ENCODE measurements at places on chromosomes 16 and 17.
A peak's percentile ranks its signal among the peaks of the same experiment; 100 is the strongest.

- no peak for DNase-seq
These were observed 1.6 kb upstream of the WFIKKN2 start for GRCh38 chr17:50833510-50834428.

GRCh38 chr17:60939318-60939717 is 261.7 kb downstream of the BCAS3 start:
- DNase-seq: no peak

DNA sequence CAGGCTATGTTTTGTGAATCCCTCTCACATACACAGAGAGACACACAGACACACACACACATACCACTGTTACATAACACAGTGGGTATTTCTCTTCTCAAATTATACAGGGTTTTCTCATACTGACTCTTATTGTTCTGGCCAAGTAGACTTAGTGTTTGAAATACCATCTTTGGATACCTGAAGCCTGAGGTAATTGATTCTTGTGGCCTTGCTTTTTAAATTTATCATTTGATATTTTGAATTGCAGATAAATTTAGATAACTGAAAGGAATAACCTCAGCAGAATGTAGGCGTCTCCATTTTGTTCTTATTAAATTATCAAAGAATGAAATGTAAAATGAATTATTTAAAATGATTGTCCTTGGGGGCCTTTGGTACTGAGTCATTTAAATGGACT is 223.8 kb downstream of the LGALS9B start:
- DNase-seq: no peak

- no peak for DNase-seq
These were observed 200.1 kb downstream of the SALL1 start for GRCh38 chr16:50950955-50951354.

GRCh38 chr17:77425791-77426641 is 285.2 kb downstream of the SEC14L1 start:
- DNase-seq: peak; percentile 33

- DNase-seq: no peak
These were observed 32.2 kb downstream of the HSD17B2 start for GRCh38 chr16:82067042-82067803.

- no peak for DNase-seq
These were observed 51.2 kb downstream of the WDR45B start for GRCh38 chr17:82596837-82597672.

- DNase-seq: no peak
These were observed 23.9 kb upstream of the CCL1 start for GRCh38 chr17:34386697-34387550.

GRCh38 chr17:3547628-3548027 is 10.0 kb downstream of the TRPV3 start:
- no peak for DNase-seq

GRCh38 chr17:59097876-59098275 is 8.8 kb downstream of the TRIM37 start:
- DNase-seq: no peak

DNA sequence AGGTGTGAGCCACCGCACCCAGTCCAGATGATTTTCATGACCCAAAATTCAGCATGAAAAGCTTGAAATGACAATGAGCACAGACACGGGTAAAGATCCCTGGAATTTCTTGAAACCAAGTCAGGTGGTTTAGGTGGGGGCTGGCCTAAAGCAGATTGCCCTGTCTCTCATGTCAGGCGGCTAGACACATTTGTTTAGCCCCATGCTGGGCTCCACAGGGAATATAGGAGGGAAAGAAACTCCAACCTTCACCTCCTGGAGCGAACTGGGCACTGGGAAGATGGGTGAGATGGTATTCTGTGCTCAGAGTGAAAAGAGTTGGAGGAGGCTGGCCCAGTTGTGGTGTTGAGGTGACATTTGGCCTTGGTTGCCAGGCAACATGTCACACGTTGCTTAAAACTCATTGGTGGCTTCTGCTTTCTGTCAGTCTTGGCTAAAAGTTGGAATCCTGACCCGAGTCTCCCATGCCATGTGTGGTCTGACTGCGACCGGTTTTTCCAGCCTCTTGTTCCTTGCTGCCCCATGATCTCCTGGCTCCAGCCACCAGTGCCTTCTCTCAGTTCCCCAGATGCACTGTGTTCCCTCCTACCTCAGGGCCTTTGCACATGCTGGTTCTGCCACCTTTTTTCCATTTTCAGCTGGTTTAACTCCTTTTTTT is 113.7 kb downstream of the ABCC6 start:
- no peak for DNase-seq

GRCh38 chr16:50299508-50300105 is 33.3 kb downstream of the ADCY7 start:
- DNase-seq: no peak

GRCh38 chr17:17077101-17077500 is 34.8 kb downstream of the MPRIP start:
- no peak for DNase-seq

GRCh38 chr16:73049091-73049490 is 1.2 kb upstream of the ZFHX3 start:
- no peak for DNase-seq

DNA sequence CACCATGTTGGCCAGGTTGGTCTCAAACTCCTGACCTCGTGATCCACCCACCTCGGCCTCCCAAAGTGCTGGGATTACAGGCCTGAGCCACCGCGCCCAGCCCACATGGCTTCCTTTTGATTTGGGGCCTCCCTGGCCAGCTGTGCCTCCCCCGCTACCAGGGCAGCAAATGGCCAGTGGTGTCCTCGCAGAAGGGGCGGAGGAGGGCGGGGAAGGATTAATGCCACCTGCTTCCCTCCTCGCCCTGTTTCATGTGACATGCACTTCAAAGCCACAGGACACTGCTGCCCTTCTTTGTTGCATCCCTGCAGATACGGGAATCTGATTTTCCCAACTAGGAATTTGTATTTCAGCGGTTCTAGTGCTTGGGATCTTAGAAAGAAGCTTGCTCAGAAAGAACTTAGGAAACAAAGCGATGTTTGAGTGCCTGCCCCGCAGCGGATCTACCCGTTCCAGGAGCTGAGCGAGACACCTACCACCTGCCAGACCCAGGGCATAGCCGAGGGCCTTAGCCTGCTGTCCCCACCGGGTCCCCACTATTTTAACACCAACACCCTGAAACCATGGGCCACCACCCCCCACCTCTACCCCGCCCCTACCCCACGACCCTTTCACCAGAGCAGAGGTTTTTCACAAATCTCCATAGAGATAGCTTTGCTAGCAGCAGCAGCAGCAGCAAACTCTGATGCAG is 37.7 kb upstream of the CCDC182 start:
- no peak for DNase-seq

DNA sequence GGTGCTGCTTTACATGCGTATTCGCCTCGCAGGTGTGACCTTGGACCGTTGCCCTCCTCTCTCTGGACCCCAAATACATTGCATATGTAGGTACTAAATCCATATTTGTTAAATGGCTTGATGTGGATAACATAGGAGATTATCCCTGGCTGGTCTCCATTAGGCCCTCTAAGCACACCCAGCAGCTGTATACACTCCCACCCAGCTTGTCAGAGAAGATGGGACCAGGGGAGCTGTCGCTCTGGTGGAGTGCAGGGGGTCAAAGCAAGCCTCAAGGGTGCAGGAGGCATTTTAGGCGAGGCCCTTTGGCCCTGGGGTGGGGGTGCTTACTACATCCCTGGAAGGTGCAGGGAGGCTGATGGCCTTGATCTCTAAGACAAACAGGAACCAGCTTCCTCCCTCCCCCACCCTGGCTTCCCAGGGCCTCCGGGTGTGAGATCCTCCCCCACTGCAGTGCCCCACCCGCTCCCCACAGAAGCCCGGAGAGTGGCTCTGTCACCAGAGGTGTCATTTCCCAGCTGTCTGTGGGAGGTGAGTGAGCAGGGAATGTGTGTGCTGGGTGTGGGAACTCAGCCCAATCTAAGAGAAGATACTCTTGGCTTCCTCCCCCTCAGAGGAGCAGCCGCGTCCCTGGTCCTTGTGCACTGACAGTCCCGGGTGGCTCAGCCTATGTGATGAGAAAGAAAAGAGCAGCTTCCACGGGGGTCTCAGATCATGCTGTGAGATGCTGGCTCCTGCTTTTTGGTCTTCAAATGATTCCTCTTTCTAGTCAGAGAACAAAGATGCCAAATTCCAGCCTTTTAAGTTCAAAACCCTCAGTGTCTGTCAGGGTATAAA is 1.4 kb upstream of the VAMP2 start:
- peak; percentile 79 for DNase-seq

- DNase-seq: no peak
These were observed 3.5 kb downstream of the SLC7A6 start for GRCh38 chr16:68267612-68268405.

- no peak for DNase-seq
These were observed 17.5 kb upstream of the IRF8 start for GRCh38 chr16:85881436-85881835.

GRCh38 chr16:31186930-31187807 is 7.2 kb downstream of the FUS start:
- no peak for DNase-seq

DNA sequence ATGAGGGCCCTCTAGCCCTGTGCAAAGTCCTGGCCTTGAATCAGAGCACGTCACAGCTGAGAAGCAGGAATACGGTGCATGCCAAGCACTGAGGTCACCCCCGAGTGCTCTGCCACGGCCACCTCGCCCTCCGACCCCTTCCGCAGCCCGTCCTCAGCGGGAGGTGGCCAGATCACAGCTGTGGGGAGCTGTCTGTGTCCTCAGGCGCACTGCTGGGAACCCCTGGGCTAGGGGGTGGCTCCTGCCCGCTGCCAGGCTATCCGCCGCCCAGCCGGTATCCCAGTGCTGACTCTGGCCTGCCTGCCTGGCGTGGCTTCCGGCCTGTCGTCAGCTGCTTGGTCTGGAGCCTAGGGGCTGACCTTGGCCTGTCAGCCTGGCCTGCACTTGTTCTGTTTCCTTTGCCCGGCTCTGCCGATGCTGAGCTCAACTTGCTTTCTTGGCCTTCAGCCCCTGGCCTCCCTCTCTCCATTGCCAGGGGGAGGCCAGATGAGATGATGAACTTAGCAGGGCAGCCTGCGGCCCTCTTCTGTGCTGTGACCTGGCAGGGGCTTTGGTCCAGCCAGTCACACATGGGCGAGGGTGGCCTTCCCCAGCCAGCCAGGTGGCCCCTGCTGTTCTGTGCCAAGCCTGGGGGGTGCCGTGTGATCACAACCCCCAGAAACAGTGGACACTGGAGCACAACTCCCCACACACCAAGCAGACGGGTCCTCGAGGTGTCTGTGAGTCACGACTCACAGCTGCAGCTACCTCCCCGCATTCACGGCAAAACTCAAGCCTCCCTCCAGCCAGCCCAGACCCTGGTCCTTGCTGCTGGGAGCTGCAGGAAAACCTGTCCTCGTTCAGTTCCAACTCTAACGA is 77.3 kb downstream of the ZDHHC7 start:
- no peak for DNase-seq

- no peak for DNase-seq
These were observed 253.7 kb downstream of the TOX3 start for GRCh38 chr16:52293204-52293603.

DNA sequence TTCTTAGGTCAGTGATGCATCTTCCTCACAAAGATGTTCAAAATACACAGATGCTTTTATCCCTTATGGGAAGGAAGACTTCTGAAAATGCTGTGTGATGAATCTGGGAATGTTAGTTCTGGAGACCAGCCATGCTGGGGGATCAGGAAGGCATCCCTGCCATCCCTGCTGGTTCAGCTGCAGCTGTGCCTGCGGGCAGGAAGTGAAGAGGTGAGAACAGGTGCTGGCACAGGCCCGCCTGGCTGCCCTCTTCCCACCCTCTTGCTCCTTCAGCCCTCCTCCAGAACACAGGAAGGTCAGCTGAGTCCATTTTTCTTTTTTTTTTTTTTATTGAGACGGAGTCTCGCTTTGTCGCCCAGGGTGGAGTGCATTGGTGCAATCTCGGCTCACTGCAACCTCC is 15.2 kb downstream of the RAB11FIP3 start:
- no peak for DNase-seq

GRCh38 chr16:89120921-89121351 is 27.3 kb downstream of the ACSF3 start:
- DNase-seq: no peak
